Pancreas (tissue), 10 donors: ENCODE measurements at places on chromosomes 11 and 22. TPM values are rescaled to one million over a fixed set of nuclear protein-coding genes. Genes with fewer than 3 reads are reported as not detected.
A peak's percentile ranks its signal among the peaks of the same experiment; 100 is the strongest.

GRCh38 chr22:28759861-28760560, 12.5 kb upstream of the CCDC117 start:
- DNase-seq, result no peak

DNA sequence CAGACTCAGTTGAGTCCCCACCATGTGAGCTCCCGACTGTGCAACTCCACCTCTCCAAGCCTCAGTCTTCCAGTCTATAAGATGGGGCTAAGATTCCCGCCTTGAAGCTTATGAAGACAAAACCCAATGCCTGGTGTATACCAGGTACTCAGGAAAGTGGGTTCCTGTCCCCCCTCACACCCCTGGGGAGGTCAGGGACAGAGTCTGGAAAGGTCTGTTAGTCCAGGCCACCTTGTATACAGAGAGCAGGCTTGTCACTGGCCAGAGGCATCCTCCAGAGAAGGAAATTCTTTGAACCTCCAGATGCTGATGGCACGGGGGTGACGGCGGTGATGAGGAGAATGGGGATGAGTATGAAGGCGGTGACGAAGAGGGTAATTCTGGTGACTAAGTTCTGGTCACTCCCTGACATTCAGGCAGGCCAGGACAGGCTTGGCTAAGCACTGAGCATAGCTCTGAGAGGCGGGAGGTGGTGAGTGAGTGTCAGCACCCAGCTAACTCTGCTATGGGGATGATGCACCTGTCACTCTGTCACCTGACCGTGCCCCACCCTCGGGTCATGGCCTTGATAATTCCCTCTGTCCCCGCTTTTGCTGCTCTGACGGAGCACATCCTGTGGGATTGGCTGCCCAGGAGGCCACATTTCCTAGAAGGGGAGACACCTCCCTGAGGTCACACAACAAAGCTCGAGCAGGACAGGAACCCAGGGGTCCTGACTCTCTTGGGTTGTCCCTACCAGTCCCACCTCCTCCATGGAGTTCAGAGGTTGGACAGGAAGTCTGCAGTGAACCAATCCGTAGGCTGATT, 30.9 kb upstream of the CSNK1E start:
- DNase-seq, result no peak

DNA sequence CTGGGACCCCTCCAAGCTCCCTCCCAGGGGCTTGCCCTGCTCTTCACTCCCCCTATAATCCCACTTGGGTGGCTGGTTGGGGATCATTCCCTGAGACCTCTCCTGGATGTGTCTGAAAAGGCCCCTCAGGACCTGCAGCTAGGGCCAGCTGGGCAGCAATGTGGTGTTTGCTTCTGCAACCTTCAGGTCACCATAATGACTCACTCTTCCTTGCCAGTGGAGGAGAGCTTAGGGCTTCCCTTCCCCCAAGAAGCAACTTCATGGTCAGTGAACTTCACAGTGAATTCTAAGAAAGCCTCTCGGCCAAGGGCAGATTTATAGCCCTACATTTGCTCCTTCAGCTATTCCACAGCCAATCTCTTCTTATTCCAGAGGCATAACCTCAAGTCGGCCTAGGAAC, 45.1 kb upstream of the TSPAN18 start:
- no peak for DNase-seq

- DNase-seq, result peak; percentile 42
Observed at GRCh38 chr11:120331301-120331996, 4.8 kb upstream of the ARHGEF12 start.

- no peak for DNase-seq
Observed at GRCh38 chr11:112564228-112564955, 303.7 kb upstream of the PLET1 start.

- peak; percentile 61 for DNase-seq
Observed at GRCh38 chr11:123194337-123195187, 486 bp downstream of the CLMP start.

DNA sequence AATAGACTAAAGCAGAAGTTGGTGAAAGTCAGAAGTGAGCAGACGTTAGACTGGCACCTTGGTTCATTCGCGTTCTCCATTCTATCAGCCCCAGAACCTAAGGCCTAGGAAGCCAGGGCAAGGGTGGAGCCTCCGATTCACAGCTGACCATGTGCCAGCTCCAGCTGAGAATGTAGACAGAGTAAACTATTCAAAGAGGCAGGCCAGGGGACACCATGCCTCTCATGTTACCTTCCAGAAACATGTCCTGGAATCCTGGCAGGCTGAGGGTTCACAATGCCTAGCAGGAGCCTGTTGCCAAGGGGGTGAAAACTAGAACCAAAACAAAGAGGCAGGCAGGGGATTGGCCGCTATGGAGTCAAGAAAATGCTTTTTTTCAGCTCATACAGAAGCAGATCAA, 224.4 kb upstream of the POU2AF2 start:
- DNase-seq, result no peak

DNA sequence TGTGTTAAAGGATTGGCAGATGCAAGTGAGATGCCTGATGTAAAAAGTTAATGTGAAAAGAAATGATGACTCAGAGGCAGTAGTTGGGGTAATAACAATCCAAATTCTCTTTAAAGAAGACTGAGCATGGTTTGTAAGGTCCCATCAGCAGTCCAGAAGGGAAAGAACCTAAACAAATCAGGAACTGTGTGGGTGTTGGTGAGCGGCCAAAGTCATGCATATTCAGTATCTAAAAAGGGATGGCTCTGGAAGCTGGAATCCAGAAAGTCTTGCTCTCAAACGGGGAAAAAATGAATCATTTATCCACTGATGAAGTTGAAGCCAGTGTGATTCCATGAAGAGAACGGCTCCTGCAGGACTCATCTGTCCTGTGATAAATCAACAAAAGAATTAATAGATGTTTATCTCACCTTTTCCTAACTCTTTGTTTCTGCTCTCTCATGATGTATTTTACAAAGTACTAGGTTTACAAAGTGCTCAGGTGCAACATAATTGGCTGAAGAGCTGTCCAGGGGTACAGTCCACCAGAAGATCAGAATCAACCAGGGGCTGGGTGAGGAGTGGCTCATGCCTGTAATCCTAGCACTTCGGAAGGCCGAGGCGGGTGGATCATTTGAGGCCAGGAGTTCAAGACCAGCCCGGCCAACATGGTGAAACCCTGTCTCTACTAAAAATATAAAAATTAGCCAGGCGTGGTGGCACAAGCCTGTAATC, 20.5 kb upstream of the SORL1-AS1 start:
- DNase-seq, result no peak

GRCh38 chr11:65578667-65579066, 2.8 kb downstream of the EHBP1L1 start:
- DNase-seq, result no peak

- no peak for DNase-seq
Observed at GRCh38 chr22:26271427-26271826, 102.2 kb downstream of the SEZ6L start.

- no peak for DNase-seq
Observed at GRCh38 chr11:87179621-87180020, 141.9 kb downstream of the TMEM135 start.

- DNase-seq, result no peak
Observed at GRCh38 chr11:46369458-46370152, 11.9 kb upstream of the MDK start.

GRCh38 chr11:23897453-23898286, 599.2 kb upstream of the LUZP2 start:
- no peak for DNase-seq

Gene RGL4
- total RNA-seq, result 0.50 TPM

Gene PRR33
- total RNA-seq, result not detected

Gene PLAAT3
- 18.7 TPM for total RNA-seq

Gene HEPACAM
- not detected for total RNA-seq

Gene SLC43A1
- 155 TPM for total RNA-seq

Gene RAG2
- not detected for total RNA-seq

Gene CATSPERZ
- total RNA-seq, result not detected

Gene XKR3
- not detected for total RNA-seq

Gene NRXN2
- 1.5 TPM for total RNA-seq
